ENCODE measurements at places on chromosomes 7 and 10.

GRCh38 chr10:105986912-105987635 lies 1177.4 kb downstream of the SORCS1 start:
- no peak for DNase-seq

GRCh38 chr10:44341886-44342285 lies 43.0 kb downstream of the CXCL12 start:
- DNase-seq: no peak

GRCh38 chr7:2309889-2310331 lies 4.3 kb downstream of the SNX8 start:
- DNase-seq: no peak

DNA sequence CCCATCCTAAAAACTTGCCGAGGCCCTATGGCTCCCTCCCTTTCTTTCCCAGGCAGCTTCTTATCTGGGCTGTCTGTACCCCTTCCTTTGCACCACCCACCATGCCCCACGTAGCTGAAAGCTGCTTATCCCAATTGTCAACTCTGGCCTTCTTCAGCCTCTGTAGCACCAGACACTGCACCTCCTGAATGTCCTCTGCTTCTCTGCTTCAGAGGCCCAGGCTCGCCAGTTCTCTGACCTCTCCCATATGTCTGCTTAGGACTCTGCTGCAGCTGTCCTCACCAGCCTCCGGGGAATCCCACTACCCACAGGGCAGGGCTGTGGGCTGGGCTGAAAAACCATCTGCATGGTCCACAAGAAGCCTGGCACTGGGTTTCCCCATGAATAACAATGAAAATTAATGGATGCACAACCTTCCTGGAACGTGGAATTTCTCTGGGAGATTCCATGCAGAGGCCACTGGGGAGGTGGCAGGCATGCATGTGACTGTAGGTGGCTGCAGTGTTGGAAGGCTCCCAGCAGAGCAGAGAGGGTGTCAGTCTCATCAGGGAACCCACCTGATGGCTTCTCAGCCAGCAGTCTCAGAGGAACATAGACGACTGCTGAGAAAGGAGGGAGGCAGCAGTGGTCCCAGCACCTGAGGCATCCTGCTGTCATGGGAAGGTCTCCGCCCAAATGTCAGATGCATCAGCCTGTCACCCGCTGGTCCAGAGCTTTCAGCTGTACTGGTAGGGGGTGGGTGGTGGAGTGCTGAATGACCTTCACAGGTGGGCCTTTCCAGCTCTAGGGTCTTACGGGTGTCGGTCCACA lies 16.8 kb upstream of the SH2D4B start:
- no peak for DNase-seq

GRCh38 chr10:60549686-60550085 lies 160.0 kb upstream of the ANK3 start:
- no peak for DNase-seq

DNA sequence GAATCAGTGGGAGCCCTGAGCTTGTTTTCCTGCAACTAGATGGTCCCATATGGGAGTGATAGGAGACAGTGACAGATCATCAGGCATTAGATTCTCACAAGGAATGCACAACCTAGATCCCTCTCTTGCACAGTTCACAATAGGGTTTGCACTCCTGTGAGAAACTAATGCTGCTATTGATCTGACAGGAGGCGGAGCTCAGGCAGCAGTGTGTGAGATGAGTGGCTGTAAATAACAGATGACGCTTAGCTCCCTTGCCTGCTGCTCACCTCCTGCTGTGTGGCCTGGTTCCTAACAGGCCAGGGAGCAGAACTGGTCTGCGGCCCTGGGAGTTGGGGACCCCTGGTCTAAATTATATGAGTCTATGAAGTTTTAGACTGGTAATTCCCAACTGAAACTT lies 3.9 kb downstream of the MIOS start:
- no peak for DNase-seq

- no peak for DNase-seq
These were observed 208.8 kb downstream of the HIBADH start for GRCh38 chr7:27453702-27454405.

- no peak for DNase-seq
These were observed 28.4 kb upstream of the CDHR3 start for GRCh38 chr7:105934572-105935185.

All from activated naive CD8-positive, alpha-beta T cell treated with anti-CD3 and anti-CD28 coated beads, Interleukin-2, amount 50 U/mL, for 24 hours (primary cell).